Thoracic aorta (tissue), 2 donors: ENCODE measurements at places on chromosomes 7 and 10.

- H3K27ac ChIP-seq = no peak overlapping the region
- H3K4me1 ChIP-seq = peaks cover 18% of the 10 kb centered on the region
- DNase-seq = no peak
- no peaks in the 10 kb centered on the region for H3K36me3 ChIP-seq
These were observed 3.5 kb downstream of the TMEM273 start for GRCh38 chr10:49184642-49185111.

DNA sequence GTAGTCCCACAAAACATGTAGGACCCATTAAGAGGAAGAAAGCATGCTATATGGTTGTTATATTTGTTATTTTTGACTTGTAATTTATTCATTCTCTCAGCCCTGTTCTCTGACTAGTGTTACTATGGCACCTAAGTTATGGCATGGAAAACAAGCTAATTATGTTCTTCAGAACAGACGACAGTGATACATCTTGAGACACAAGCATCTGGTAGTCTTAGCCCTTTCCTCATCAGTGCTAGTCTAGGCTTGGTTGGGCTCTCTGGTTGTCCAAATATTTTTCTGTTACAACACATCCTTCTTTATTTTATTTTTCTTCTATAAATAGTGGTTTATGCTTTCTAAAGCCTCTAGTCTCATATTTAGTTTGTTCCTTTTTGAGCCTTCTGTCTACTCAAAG is 308.3 kb upstream of the KAT6B start:
- H3K4me3 ChIP-seq = no peak overlapping the region
- no peaks in the 10 kb centered on the region for H3K36me3 ChIP-seq
- no peak overlapping the region for H3K27ac ChIP-seq
- H3K27me3 ChIP-seq = no peaks in the 10 kb centered on the region
- H3K4me1 ChIP-seq = no peaks in the 10 kb centered on the region
- DNase-seq = no peak

DNA sequence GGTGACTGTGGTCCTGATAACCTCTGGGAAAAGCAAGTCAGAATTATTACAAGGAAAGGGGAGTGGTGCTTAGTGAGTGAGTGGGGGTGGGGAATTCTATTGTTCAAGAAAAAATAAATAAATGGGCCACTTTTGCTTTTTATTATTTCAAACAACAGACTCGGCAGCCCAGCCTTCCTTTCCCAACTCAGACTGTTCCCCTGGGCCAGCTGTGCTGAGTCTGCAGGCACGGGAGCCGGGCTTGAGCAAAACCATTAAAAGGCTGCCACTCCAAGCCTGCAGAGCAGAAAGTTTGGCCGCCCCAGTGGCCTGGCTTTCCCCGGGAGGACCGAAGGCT is 90.0 kb downstream of the PLXNA4 start:
- no peaks in the 10 kb centered on the region for H3K27me3 ChIP-seq
- DNase-seq = peak; percentile 33
- H3K36me3 ChIP-seq = no peaks in the 10 kb centered on the region
- peaks cover 4% of the 10 kb centered on the region for H3K4me1 ChIP-seq
- H3K27ac ChIP-seq = no peak overlapping the region
- H3K4me3 ChIP-seq = peak overlapping the region; percentile 17

DNA sequence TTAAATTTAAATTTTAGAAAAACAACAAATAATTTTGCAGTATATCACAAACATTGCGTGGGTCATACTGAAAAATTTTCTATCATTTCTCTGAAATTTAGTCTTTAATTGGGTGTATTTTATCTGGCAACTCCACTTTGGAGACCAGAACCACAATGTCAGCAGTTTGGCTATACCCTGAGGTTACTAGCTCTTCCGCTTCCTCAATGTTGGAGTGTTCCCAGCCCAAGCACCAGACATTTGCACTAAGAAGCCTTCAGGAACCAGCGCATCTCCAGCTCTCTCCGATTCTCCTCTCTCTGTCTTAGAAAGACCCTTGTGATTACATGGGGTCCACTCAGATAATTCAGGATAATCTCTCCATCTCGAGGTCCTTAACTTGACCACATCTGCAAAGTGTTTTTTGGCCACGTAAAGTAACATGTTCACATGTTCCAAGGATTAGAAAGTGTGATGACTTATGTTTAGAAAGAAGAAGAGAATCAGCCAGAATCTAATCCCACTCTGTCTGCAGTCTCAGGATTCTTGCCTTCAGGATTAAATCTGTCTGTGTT is 43.1 kb upstream of the ADRB1 start:
- no peaks in the 10 kb centered on the region for H3K36me3 ChIP-seq
- DNase-seq = no peak
- no peak overlapping the region for H3K27ac ChIP-seq
- no peaks in the 10 kb centered on the region for H3K27me3 ChIP-seq
- no peak overlapping the region for H3K4me3 ChIP-seq

GRCh38 chr7:101543242-101543766 is 85.8 kb downstream of the MYL10 start:
- DNase-seq = no peak
- no peak overlapping the region for H3K4me3 ChIP-seq
- H3K36me3 ChIP-seq = no peaks in the 10 kb centered on the region

DNA sequence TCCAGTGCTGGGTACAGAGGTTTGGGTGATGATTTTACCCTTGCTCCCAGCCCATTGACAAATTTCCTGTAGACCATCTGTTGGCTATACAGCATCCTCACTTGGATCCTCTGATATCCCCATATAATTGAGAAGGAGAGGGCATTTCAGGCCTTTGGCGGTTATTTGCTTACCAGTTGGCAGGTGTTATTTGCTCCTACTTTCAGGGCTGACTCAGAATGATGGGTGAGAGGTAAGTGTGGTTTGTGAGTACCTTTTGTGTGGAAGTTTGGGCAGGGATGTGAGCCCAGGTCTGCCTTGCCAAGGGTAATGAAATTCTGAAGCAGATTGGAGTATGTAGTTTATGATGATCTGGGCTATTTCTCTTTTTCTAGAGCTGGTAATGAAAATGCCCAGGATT is 93.6 kb downstream of the LRMDA start:
- no peak overlapping the region for H3K27ac ChIP-seq
- no peak for DNase-seq
- no peaks in the 10 kb centered on the region for H3K27me3 ChIP-seq
- H3K36me3 ChIP-seq = no peaks in the 10 kb centered on the region
- no peak overlapping the region for H3K4me3 ChIP-seq
- H3K4me1 ChIP-seq = peaks cover under 1% of the 10 kb centered on the region

DNA sequence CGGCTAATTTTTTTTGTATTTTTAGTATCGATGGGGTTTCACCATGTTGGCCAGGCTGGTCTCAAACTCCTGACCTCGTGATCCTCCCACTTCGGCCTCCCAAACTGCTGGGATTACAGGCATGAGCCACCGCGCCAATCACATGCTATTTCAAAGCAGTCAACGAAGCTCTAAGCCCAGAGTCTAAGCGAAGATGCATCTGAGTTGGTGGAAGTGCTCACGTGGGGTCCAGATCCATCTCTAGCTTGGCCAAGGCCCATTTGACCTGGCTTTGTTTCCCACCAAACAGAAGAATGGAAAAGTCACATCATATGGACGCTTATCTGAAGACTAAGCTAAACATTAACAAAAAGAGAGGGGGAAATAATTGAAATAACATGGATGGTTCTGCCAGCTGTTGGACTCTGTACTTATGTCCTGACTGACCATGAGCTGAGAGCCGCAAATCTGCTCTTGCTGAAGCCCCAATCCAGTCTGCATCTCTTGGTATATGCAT is 3.8 kb upstream of the GTF2I start:
- H3K4me3 ChIP-seq = no peak overlapping the region
- no peak for DNase-seq
- no peaks in the 10 kb centered on the region for H3K27me3 ChIP-seq
- no peak overlapping the region for H3K27ac ChIP-seq
- peaks cover 3% of the 10 kb centered on the region for H3K4me1 ChIP-seq
- no peaks in the 10 kb centered on the region for H3K36me3 ChIP-seq

DNA sequence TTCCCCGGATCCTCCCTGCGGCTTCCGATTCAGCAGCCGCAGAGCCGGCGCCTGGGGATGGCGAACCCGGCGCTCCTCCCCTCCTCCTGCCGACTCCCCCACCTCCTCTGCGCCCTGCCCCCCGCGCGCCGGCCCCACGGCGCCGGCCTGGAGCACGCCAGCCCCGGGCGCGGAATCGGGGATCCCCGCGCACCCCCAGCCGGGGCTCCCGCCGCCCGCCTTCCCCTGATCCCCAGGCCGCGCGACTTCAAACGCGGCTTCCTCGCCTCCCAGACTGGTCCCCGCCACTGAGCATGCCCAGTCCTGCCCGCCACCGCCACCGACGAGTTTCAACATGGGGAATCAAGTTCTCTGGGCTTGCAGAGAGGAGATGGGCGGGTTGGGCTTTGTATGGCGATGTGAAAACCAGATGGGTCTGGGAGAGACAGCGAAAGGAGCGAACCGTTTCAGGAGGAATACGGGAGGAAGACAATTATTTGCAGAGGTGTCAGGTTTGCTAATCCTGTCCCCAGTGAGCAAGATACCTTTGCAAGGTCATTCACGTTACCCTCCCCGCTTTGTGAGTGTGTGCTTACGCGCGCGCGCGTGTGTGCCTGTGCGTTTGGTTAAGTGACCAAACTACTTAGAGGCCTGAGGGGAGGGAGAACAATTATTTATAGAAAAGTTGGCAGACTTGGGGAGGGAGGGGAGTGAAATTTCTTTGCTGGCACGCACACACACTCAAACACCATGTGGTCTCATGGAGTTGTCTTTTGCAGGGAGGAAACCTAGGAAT is at the start of gene PANK1:
Gene PANK1, minus strand, starts transcription at position 276 of the 775 bp plus-strand sequence. CDS start 351 bp downstream, outside the sequence.
- peak within 1 kb of the TSS; percentile 71 for H3K27ac ChIP-seq
- H3K4me3 ChIP-seq = peak within 1 kb of the TSS; percentile 78
- peaks cover 6% of the 10 kb centered on the region for H3K4me1 ChIP-seq
- H3K27me3 ChIP-seq = no peaks in the 10 kb centered on the region
